Smooth muscle cell of bladder (primary cell): ENCODE measurements at places on chromosomes 4 and X. TPM values are rescaled to one million over a fixed set of nuclear protein-coding genes. Genes with fewer than 3 reads are reported as not detected.

The KLHL4 gene
- 0.43 and 0.83 TPM in 2 replicates for total RNA-seq

The GATB gene
- total RNA-seq, result 15.8 and 17.2 TPM in 2 replicates

The EFHC2 gene
- 0.28 and 0.46 TPM in 2 replicates for total RNA-seq

The HERC5 gene
- total RNA-seq, result 0.57 and 2.0 TPM in 2 replicates

The TNMD gene
- not detected in 2 replicates for total RNA-seq

The FAM236D gene
- total RNA-seq, result not detected in 2 replicates

The CXorf65 gene
- total RNA-seq, result not detected in 2 replicates

The PLAC8 gene
- total RNA-seq, result under 0.01 and 0.28 TPM in 2 replicates

The FANCB gene
- total RNA-seq, result 4.4 and 4.6 TPM in 2 replicates

The MAGEA1 gene
- 0.14 TPM in 1 of 2 replicates, not detected in the other for total RNA-seq

The PACRGL gene
- total RNA-seq, result 16.6 and 20.9 TPM in 2 replicates

The KLB gene
- not detected in 2 replicates for total RNA-seq

The RPA4 gene
- 0.71 and 0.74 TPM in 2 replicates for total RNA-seq

The CSAG2 gene
- total RNA-seq, result not detected in 2 replicates
